ENCODE measurements at places on chromosomes 16 and 17. TPM values are rescaled to one million over a fixed set of nuclear protein-coding genes. Genes with fewer than 3 reads are reported as not detected.

CCDC200 gene
- total RNA-seq = not detected

TNFRSF17 gene
- not detected for total RNA-seq

- DNase-seq = peak; percentile 73
Observed at GRCh38 chr16:69404275-69404805, 18.5 kb upstream of the TERF2 start.

- DNase-seq = no peak
Observed at GRCh38 chr17:50096092-50096491, 941 bp downstream of the PDK2 start.

GRCh38 chr16:57531635-57532265 lies 4.6 kb downstream of the CCDC102A start:
- DNase-seq = no peak

DNA sequence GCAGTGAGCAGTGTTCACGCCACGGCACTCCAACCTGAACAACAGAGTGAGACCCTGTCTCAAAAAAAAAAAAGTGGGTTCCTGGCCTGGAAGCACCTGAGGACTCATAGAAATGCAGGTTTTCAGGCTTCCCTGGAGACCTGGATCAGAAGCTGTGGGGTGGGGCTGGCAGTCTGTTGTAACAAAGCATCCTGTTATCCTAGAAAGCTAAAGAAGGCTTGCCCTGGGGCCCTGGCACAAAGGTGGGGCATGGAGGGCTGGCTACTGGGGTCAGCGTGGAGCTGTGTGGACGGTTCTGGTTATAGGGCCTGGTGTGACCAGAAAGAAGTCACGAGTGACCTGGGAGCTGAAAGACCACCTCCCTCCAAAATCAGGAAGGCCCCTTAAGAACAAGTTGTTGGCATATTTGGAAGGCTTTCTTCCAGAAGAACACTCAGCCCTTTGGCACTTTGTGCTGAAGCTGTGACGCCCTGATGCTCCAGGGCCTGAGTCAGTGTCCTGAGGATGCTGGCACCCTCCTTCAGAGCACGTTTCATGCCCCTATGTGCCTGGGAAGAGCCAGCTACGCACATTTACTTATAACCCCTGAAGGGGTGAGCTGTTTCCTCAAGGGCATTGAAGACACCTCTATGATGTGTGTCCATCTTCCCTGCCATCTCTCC lies 6.2 kb downstream of the CRISPLD2 start:
- no peak for DNase-seq

DNA sequence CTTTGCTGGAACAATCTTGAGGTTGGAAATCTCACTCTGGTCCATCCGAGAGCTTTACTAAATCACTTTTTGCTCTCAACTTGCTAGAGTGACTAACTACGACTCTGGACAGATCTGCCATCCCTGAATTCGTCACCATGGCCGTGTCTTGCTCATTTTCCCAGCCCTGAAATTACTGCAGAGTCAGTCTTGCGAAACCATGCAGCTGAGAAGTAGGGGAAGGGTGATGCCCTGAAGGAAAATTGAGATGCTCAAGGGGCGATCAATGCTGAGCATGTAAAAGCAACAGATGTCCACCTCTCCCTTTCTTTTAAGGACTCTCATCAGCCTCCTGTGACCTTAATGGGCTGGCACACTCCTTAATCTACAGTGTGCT lies 18.8 kb downstream of the PCTP start:
- DNase-seq = peak; percentile 70
